ENCODE measurements at places on chromosomes 4 and X.

- no peak for DNase-seq
Observed at GRCh38 chrX:31893525-31893924, 821.7 kb upstream of the FTHL17 start.

DNA sequence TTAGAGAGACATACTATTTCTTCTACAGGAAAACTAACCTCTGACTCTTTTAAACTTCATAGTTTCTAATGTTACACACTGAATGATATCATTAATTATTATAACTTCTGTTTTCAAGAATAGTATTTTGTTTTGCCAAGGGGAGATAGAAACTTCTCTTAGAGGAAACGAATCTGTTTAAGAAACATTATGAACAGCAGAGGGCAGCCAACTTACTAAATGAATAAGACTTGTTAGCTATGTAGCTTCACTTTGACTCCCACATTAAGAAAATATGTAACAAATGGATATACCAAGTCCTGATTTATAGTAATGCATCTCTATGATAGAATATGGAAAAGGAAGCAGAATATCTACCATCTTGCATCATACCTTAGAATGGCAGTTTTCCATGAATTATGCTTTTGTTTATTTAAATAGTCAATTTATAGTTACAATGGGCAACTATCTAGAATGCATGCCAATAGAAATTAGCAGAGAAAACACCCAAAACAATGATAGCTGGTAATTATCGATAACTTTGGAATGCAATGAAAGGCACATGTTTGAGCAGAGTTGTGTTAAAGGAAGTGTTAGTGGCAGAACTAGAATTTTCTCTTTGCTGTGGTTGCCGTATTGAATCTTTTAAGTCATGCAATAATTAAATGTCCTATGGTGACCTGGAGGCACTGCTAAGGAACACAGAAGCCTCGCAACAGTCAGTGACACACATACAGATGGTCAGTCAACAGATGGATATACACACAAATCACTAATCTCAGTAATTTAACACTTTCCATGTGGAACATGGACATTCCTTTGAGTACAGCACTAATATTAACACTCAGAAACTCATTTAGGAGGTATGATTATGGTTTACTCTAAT is 105.7 kb upstream of the PDLIM3 start:
- no peak for DNase-seq

- DNase-seq, result peak; percentile 30
Observed at GRCh38 chr4:173371292-173372192, 788 bp downstream of the SAP30 start.

DNA sequence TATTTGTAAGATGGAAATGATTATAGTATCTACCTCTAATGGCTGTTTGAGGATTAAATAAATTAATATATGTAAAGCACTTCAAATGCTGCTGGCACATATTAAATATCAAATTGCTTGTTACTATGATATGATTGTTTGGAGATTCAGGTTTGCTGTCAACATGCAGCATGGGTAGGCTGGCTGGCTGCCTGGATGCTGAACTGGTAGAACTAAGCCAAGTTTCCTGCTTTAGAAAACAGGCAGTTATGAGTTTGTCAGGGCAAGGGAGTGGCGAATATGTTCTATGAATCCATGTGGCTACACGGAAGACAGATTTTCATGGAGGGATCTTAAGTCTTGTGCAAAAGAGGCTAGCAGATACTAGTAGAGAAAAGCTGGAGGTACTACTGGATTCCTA is 239.6 kb downstream of the GBA3 start:
- DNase-seq, result no peak

Measured in stimulated activated CD8-positive, alpha-beta memory T cell treated with anti-CD3 and anti-CD28 coated beads, Interleukin-7, amount 100 ng/mL, for 4 hours (primary cell).